ENCODE measurements at places on chromosomes 6 and 20. TPM values are rescaled to one million over a fixed set of nuclear protein-coding genes. Genes with fewer than 3 reads are reported as not detected.

DNA sequence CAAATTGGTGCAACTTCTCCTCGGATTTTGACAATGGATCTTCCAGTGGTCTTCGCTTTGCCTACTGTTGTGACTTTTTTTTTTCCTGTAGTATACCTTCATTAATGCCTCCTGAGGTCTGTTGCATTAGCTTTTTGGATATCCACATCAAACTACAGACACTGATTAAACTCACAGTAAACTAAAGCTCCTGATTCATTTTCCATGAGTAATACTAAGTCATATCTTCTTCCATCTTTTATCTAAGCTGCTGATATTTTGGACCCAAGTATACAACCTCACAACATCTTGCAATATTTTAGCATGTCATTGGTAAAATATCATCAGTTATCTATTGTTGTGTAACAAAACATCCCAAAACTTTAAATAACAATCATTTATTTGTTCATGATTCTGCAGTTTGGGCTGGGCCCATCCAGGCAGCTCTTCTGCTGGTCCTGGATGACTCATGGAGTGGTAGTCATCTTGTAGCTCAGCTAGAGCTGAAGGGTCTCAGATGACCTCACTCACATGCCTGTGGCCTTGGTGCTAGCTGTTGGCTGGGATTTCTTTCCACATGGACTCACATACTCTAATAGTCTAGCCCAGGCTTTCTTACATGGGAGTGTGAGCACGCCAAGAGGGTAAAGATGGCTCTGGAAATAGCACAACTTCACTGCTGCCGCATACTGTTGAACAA lies 78.3 kb upstream of the SRSF6 start:
- DNase-seq: no peak

DNA sequence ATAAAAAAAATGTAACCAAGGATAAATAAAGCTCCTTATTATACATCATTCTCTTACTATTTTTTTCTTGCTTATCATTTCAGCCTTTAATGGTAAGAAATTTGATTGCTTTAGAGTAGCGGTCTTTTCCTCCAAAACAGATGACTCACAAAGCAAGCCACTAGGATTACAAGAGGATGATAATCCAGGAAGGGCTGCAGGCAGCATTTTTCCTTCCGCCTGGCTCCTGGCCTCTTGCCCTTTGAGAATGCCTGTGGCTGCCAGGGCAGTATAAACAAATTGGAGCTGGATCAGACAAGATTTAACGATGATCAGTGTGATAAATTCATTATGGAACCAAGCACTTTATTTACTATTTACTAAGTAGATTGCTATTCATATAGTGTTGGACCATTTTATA lies 9.7 kb upstream of the FBXL4 start:
- peak; percentile 79 for DNase-seq

DNA sequence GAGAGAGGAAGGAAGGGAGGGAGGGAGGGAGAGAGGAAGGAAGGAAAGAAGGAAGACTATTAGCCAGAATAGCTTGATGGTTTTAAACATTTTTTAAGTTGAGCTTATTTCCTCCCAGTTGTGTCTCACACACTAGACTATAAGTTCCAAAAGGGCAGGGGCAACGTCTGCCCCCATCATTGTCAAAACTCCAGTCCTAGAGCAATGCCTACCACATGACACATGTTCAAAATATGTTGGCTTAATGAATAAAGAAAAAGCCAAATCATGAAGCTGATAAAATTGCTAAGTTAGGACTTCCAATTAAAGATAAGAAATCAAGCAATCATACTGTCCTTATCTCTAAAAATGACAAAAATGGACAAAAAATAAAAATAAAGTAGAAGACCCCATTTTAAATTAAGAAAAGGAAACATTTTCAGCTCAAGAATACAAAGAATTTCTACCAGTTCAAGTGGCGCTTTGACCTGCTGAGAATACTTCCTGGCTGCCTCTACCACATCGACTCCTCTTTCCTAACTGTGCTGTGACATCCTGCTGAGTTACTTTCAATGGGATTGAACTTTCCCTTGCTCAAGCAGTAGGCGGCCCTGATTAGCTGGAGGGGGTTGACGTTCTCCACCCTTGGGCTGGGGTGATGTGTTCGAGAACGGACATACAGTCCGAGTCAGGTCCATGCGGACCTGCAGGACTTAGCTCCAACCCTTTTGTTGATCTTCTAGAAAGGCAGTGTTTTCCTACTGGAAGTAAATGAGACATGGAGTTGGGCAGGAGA lies 283.9 kb upstream of the FOXQ1 start:
- DNase-seq: no peak

DNA sequence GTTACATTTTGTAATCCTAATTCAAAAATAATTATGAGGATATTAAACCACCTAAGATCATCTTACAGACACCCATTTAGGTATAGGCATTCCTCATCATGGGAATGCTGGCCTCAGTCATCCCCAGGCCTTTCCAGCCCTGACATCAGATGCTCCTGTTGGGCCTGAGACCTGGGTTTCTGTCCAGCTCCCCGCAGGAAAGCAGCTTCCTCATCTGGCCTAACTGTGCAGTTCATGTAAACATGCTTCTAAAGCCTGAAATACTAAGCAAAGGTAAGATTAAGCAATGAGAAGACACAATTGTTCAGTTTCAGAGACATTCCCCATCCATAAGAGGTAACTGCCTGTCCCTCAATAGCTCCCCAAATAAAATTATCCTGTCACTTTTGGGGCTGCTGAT lies 19.0 kb downstream of the ETV7 start:
- no peak for DNase-seq

- DNase-seq: no peak
Measured at GRCh38 chr20:46784436-46785127, 75.1 kb downstream of the SLC2A10 start.

DNA sequence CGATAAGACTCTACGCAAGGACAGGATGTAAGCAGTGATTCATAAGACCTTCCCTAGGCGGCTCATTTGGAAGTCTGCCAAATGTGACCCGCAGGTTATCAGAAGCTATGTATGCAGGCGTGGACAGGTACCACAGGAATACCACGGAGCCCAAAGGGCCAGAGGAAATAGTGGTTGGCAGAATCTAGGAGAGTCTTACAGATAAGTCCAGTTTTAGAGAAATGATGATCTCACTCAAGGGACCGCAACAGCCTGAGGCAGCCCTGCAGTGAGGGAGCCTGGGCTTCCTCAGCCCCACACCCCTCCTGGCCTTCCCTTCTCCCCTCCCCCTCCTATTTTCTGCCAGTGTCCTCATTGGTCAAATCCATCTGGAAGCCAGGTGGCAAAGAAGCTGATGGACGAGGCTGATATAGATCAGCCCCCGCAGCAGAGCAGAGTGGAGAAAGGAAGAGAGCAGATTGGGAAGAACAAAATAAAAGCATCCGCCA lies 110.6 kb downstream of the FNDC1 start:
- no peak for DNase-seq

- DNase-seq: no peak
Measured at GRCh38 chr6:70312165-70312745, 9.4 kb upstream of the COL9A1 start.

DNA sequence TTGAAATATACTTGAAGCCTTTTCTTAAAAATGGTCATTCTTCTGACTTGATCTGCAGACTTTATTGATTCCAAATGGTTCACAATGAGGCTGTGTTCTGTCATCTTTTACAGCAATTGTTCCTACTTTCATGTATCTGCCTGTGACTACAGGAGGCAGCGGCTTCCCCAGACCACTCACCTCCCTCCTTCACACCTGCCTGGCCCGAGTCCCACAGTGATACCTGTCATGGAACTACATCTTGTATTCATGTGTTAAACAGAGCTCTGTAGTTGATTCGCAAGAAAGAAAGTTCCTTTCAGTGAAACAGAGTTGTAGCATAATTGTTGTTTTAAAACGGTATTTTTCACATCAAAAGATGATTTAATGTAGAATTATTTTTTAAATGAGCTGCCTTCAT lies 673.5 kb upstream of the AGPAT4 start:
- no peak for DNase-seq

- no peak for DNase-seq
Measured at GRCh38 chr6:89118931-89119330, 1.1 kb upstream of the SRSF12 start.

GRCh38 chr6:159172091-159172491 lies 2.9 kb downstream of the FNDC1 start:
- DNase-seq: no peak

DNA sequence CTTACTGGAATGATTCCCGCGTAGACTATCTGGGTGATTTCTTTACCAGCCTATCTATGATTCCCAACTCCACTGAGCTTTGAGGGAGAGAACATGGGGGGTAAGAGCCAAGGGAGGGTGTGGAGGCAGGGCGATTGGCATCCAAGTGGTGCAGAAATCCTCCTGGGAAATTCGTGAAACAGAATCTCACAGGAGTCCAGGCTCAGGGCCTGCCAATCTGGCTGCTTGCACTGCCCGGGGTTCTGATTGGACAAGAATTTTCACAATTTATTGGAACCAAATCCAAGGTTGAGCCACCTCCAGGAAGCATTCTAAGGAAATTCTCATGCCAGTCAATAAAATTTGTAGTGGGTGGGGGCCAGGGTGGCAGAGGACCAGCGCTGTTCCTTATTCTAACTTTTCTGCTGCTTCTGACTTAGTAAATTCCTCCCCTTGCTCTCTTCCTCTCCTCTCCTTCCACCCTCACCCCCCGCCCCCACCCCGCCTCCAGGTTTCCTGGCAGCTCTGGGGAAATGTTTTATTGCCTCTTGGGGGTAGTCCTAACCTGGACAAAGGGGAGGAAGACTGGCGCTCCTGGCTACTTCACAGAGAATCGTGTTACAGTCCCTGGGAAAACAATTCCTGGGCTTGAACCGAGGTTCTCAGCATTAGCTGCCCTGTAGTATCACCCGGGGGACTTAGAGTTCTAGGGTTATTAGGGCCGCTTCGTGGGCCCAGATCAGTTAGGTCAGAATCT lies 3.1 kb downstream of the BMP6 start:
- DNase-seq: no peak

The BMP6 gene
- 144 TPM for total RNA-seq

The PRRT1 gene
- total RNA-seq: 1.2 TPM

The BCAS4 gene
- 6.5 TPM for total RNA-seq

The SAMD3 gene
- 9.1 TPM for total RNA-seq

The RSPH3 gene
- total RNA-seq: 7.5 TPM

The FAM217A gene
- total RNA-seq: 0.48 TPM

The TSHZ2 gene
- total RNA-seq: 4.3 TPM

The LST1 gene
- total RNA-seq: not detected

The SOBP gene
- total RNA-seq: 29.6 TPM

Measured in umbilical cord (tissue), 2 donors.